ENCODE measurements at places on chromosomes 3 and 15.

GRCh38 chr3:133289322-133289721 lies 110.5 kb upstream of the BFSP2 start:
- no peak for DNase-seq

- no peak for DNase-seq
These were observed 1530.3 kb downstream of the SI start for GRCh38 chr3:163548015-163548414.

DNA sequence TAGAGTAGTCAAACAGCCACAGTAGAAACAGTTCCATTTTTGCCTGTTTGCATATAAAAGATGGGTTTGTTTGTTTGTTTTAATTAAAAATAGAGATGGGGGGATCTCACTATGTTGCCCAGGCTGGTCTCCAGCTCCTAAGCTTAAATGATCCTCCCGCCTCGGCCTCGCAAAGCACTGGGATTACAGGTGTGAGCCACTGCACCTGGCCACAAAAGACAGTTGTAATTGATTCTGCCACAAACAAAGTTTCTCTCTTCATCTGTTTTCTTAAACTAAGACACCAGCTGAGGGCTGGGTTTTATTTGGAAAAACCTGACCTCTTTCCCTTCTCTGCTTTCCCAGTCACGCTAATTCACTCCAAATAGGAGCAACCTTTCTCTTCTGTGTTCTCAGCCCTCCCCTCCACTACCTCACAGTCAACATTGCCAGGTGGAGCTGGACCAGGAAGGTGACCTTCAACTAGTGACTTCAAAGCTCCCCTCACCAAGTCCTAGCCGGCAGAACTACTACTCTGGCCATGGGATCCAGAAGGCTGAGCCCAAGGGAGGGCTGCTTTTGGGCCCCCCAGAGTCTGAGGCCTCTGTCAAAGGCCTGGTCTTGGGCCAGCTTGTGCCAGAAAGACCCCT lies 1.5 kb upstream of the IDH2 start:
- no peak for DNase-seq

DNA sequence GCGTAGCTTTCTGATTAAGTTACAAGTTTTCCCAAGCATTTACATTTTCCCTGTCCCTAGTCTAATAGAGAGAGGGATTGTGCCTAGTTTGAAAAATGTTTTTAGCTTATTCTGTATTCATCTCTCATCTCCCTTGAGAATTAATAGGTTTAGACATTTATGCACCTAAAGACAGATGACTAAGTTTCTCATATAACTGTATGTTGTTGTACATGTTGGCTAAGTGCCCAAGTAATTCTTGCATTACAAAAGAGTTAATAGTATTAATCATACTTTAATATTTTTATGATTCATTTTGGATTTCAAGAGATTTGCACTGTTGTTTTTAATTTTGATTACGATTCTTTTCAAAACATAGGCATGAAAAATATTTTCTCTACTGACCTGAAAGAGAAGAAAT lies 109.0 kb upstream of the TBL1XR1 start:
- DNase-seq: no peak

- no peak for DNase-seq
These were observed 29.8 kb upstream of the EPHB3 start for GRCh38 chr3:184531626-184532280.

- no peak for DNase-seq
These were observed 152.8 kb downstream of the CHDH start for GRCh38 chr3:53693451-53693850.

GRCh38 chr3:151740581-151740980 lies 6.9 kb downstream of the AADACL2 start:
- DNase-seq: no peak

DNA sequence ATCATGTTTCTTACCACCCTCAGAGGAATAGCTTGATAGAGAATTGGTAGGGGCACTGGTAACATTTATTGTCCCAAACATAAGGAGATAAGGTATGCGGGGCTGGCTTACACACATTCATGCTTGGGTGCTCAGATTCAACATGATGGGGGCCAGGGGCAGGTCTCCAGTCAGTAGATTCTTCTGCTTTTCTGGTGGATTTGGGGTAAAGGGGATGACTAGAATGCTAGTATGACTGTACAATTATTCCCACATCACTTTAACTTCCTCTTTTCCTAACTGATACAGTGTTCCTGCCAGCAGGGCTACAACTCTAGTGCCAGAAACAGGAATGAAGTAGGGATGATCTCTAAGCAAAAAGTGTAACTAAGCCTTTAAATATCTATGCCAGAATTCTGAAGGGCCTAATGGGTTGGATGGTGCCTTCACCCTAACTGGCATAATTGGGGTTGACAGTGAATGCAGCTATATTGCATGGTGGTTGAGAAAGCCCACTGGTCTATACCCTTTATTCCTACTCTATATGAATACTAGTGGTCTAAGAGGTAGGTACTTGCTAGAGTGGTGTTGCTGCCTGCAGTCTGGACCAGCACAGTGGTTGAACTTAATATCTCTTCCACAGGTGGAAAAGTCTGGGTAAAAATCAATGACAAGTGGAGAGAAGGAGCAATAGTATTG lies 117.4 kb downstream of the IL12A start:
- no peak for DNase-seq
